ENCODE measurements at places on chromosomes 2 and 18.

GRCh38 chr2:64212801-64213321 is 68.6 kb upstream of the PELI1 start:
- no peak for DNase-seq

- no peak for DNase-seq
These were observed 357.3 kb downstream of the HRH4 start for GRCh38 chr18:24817587-24818371.

GRCh38 chr18:3251963-3252277 is 4.3 kb downstream of the MYL12A start:
- no peak for DNase-seq

- DNase-seq, result no peak
These were observed 46.0 kb upstream of the RIT2 start for GRCh38 chr18:43161528-43161927.

DNA sequence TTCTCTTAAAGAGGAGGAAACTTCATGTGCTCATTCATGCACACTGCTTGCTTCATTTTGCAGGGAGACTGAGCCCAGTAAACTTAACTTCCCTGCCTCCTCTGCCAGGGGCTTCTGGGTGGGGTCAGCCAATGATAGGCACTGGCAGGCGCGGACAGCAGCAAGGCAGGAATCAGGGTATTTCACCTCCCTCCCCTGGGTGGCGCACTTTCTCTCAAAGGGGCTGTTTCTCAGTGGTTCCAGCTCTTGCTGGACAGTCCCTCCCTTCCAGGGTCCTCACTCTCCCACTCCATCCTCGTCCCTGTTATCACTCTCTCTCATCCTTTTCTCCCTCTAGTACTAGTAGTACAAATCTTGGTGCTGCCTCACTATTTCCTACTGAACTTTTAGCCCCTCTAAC is 320.5 kb upstream of the ZNF521 start:
- no peak for DNase-seq

DNA sequence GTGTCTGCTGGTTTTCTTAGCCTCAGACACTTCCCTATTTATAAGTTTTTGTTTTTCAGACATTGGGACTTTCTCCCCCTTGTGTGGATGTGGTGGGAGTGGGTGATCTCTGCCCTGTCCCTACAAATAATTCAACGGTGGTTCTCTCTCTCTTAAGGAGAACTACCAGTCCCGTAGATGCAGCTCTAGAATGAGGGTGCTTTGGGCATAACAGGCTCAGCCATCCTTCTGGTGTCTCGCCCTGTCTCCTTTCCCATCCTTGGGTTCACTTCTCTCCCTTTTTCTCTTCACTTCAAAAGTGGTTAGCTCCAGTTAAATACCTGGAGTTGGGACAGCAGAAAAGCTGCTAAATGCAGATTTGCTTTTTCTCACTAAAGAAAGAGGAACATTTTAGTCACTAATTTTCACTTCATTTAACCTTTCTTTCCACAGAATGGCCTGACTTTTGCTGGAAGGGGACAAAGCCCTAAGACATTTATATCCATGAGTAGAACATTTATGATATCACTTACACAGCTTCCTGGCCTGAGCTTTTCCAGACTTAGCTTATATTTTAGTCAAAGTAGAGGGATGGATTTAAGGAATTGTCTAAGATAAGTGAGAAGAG is 121.2 kb upstream of the CXCR4 start:
- no peak for DNase-seq

GRCh38 chr2:71681626-71682025 is 228.3 kb downstream of the DYSF start:
- DNase-seq, result no peak

DNA sequence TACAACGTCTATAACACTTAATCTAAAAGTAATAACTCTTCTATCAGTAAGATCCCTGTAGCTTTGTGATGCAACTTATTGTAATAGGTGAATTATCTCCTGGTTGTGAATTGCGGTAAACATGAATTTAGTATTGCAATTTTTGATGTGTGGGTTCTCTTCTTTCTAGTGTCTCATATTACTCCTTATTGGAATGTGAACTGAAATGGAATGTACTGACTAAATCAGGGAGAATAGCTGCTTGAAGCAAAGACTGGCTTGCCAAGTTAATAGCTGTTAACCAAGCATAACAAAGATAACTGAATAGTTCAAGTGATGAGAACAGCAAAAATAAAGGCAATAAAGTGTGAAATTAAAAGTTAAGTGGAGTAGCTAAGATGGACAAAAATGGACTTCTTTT is 60.5 kb upstream of the TFPI start:
- DNase-seq, result no peak

- no peak for DNase-seq
These were observed 164.9 kb upstream of the ZFP36L2 start for GRCh38 chr2:43391201-43391877.

DNA sequence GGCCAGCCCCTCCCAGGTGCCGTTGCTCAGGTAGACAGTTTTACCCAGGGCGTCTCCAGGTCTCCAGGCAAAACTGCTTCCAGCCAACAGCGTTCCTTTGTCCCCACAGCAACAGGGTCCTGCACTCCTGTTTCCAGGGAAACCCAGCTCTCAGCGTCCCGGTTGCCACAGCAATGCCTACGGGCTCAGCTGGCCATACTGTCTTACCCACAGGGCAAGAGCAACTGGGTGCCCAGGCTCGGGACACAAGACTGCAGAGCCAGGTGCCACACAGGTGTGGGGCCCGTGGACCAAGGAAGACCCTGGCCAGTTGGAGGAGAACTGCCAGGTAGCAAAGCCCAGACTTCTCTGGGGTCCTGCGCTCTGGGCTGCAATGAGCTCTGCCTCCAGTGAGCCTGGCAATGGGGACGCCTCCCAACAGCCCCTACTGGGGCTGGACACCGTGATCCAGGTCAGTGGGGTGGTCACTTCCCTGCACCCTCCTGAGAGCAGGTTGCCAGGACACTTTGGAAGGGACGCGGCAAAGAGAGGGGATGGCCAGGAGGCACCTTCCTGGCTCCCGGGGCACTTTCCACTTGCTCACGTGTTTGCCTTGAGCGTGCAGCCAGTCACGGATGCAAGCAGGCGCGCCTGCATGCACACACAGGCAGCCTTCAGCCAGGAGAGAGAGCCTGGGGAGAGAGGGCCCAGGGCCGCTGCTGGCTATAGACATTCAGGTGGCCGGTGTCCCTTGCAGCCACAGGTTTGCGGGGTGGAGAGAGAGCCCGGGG is at the start of gene CROCC2:
Gene CROCC2 (plus strand): TSS at position 196 of the 770 bp plus-strand sequence. CDS start 178 bp downstream, at position 374.
- DNase-seq, result no peak

DNA sequence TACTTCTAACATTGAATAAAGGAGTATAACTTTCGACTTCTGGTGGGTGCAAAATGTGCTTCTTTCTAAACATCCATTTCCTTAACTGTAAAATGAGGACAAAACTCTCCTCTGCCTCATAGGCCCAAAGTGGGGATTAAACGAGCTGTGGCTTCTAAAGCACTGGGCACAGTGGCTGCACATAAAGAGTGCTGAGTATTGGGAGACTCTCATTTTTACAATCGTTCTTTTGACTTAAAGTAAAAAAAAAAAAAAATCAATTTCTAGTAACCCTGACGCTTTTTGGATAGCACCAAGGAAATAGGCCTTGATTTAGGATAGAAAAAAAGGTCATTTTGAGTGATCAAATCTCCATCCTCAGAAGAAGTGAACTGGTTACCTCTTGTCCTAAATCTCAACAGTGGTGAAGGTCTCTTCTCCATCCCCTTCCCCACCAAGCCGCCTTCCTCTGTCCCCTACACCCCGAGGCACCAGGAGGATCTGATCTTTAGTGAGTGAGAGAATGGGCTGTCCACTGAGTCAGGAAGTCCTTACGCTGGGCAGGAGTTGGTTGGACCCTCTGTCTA is 161.6 kb downstream of the DDX1 start:
- DNase-seq, result no peak

GRCh38 chr2:216922175-216922780 is 62.4 kb upstream of the TNP1 start:
- DNase-seq, result no peak

GRCh38 chr2:159266554-159266953 is 19.9 kb downstream of the WDSUB1 start:
- no peak for DNase-seq

- DNase-seq, result no peak
These were observed 53.8 kb downstream of the KCNG2 start for GRCh38 chr18:79851489-79851888.

DNA sequence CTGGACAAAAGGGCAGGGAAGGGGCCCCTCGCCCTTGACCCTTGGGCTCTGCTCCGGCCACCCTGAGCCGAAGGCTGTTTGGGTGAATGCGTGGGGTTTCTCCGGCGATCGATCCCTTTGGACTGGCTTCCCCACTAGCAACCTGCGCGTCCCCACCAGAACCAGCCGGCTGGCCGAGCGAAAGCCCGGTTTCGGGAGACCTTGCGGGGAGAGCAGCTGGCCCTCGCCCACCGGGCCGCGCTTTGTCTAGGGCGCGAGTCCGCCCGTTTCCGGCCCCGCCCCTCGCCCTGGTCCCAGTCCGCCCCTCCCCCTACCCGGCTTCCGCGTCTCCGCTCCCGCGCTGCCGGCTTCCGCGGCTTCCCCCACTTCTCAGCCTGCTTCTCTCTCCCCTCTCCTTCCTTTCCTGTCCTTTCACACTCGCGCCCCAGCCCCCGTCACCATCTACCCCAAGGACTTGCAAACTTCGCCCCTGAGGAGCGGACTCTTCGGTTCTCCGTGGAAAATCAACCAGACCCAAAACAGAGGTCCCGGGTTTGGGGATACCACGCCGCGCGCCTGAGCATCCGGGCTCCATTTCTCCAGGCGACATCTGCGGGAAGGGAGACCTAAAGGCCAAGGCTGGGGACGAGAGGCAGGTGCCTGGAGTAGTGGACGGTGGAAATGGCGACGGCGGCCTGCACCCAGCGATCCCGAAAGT is 48.0 kb upstream of the ATP6V1B1 start:
- DNase-seq, result no peak

DNA sequence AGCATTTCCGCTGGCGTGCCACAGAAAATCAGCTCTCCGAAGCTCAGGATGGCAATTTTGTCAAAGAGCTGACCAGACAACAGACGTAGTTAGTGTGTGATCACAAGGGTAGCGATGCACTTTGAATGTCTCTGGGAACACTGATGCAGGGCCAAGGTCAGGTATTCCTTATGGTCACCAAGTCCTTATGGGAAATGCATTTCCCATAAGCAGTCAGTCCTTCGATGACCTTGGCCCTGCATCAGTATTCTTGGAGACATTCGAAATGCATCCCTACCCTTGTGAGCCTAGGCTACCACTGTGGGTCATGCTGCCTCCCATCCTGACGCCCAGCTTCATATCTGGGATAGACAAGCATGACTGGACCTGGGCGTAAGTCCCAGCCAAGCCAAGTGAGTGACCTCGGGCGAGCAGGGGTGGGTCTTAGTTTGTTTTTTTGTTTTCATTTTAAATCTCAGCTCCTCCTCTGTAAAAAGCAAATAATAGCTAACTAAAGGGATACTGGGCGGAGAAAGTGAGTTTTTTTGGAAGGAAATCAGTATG is 13.6 kb downstream of the ABCG5 start:
- DNase-seq, result no peak

GRCh38 chr18:54964741-54965140 is 5.5 kb upstream of the CCDC68 start:
- DNase-seq, result no peak
